ENCODE measurements at places on chromosomes 1 and 21.

DNA sequence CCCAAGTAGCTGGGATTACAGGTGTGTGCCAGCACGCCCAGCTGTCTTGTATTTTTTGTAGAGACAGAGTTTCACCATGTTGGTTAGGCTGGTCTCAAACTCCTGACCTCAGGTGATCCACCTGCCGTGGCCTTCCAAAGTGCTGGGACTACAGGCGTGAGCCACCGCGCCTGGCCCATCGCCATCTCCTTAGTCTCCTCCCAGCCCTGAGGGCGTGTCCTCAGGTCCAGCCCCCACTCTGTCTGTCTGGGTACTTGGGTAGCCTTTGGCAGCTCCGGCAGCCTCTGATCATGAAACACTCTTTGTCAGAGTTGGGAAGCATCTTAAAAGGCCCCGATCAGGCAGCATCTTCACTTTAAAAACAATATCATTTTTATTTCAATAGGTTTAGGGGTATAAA lies 90.3 kb upstream of the DISP3 start:
- no peak overlapping the region for H3K4me3 ChIP-seq
- no peaks in the 10 kb centered on the region for H3K36me3 ChIP-seq
- no peak overlapping the region for H3K27ac ChIP-seq

DNA sequence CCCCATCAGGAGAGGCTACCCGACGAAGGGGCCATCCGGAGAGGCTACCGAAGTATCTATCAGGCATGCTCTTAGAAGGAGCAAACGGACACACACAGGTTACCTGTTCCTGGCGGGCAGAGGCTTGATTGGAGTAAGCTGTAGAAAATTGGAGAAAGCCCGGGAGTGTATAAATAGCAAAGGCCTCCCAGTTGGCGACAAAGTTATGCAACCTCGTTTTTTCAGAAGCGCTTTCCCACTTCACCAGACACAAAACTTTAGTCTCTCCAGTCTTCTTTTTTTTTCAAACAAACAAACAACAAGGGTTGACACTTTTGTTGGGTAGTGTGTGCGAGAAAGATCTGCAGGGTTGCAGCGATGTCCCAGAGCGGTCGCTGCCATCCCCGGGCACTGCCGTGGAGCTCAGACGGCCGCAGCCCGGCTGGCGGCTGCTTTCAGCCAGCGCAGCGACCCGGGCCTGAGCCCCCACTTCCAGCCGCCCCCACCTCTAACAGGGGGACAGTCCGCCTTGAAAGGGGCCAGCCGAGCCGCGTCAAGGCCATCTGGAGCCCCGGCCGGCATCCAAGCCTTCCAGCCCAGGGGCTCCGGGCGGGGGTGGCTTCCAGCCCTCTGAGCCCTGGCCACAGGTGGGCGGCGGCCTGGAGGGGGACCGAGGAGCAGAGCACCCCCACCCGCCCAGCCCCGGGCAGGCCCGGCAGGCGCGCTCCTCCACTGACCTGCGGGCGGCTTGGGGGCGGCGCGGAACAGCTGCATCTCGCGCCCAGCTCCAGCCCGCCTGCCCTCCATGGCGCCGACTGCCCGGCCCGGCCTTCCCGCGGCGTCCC lies 616 bp downstream of the MCOLN3 start:
- no peaks in the 10 kb centered on the region for H3K4me1 ChIP-seq
- H3K4me3 ChIP-seq: peak overlapping the region; percentile 33
- no peaks in the 10 kb centered on the region for H3K36me3 ChIP-seq
- no peak overlapping the region for H3K27ac ChIP-seq

DNA sequence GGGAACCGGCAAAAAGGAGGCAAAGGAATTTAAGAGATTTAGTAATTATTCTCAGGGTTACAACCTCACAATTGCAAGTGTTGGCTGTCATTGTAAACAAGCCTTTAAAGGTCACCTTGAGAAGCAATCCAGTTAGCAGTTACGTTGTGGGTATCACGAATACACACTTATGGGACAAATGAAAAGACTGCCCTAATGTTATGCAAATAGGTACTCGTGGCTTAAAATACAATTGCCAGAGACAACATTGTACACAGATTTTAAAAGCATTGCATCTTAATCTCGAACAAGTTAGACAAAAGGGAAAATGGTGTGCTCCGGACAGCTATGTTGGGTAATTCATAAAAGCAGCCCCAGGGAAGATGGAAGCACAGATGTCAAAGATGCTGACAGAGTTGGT lies 120.5 kb upstream of the ZC3H12A start:
- H3K4me3 ChIP-seq: no peak overlapping the region
- H3K4me1 ChIP-seq: no peaks in the 10 kb centered on the region
- no peak overlapping the region for H3K27ac ChIP-seq
- H3K36me3 ChIP-seq: no peaks in the 10 kb centered on the region
- no peaks in the 10 kb centered on the region for H3K27me3 ChIP-seq

DNA sequence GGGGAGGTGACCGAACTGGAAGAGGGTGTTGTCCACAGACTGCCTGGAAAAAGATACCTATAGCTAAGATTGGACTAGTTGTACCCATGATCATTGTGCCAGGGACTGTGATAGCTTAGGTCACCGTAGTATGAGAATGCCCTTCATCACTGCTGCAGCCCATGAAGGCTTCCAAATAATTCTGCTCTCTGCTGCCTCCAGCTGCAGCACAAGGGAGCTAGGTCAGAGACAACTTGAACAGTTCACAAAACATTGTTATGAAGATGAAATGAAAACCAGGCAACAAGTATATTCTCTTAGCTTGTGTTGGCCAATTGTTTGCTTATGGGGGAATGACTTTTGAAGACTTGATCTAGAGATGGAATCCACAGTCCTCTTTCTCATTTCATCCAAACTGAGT lies 246.7 kb downstream of the MRPL39 start:
- DNase-seq: no peak
- H3K36me3 ChIP-seq: no peaks in the 10 kb centered on the region
- H3K4me1 ChIP-seq: no peaks in the 10 kb centered on the region
- H3K27me3 ChIP-seq: no peaks in the 10 kb centered on the region
- H3K4me3 ChIP-seq: no peak overlapping the region

- DNase-seq: no peak
- H3K4me3 ChIP-seq: no peak overlapping the region
- no peaks in the 10 kb centered on the region for H3K36me3 ChIP-seq
- no peaks in the 10 kb centered on the region for H3K4me1 ChIP-seq
- H3K27me3 ChIP-seq: no peaks in the 10 kb centered on the region
- H3K27ac ChIP-seq: no peak overlapping the region
These were observed 170.5 kb downstream of the TTLL7 start for GRCh38 chr1:83828456-83828855.

DNA sequence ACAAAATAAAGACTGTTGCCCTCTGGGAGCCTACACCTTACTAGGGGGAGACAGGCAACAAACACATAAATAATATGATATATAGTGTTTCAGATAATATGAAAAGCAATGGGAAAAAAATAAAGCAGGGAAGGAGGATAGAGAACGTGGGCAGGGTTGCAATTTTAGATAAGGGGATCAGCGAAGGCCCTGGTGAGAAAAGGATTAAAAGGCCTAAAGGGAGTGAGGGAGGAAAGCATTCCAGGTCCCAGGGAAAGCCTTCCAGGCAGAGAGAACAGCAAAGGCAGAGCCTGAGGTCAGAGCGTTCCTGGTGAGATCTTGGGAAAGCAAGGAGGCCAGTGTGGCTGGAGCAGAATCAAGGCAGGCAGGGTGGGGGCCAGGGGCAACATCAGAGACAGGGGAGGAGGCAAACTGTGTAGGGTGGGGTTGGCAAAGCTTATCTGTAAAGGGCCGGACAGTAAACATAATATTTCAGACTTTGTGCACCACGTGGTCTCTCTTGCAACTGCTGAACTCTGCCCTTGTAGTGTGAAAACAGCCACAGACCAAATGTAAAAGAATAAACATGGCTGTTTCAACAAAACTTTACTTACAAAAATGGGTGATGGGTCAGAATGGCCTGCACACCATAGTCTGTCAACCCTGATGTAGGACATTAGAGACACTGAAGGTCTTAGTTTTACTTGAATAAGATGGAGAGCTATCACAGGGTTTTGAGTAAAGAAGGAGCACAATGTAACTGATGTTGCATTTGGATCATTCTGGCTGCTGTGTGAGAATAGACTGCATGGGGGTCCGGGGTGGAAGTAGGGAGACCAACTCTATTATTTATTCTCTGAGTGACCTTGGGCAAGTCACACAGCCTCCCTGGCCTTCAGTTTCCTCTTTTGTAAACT lies 13.3 kb upstream of the CPT2 start:
- no peak overlapping the region for H3K4me3 ChIP-seq
- H3K4me1 ChIP-seq: no peaks in the 10 kb centered on the region
- H3K27me3 ChIP-seq: no peaks in the 10 kb centered on the region
- peak; percentile 32 for DNase-seq
- no peaks in the 10 kb centered on the region for H3K36me3 ChIP-seq

DNA sequence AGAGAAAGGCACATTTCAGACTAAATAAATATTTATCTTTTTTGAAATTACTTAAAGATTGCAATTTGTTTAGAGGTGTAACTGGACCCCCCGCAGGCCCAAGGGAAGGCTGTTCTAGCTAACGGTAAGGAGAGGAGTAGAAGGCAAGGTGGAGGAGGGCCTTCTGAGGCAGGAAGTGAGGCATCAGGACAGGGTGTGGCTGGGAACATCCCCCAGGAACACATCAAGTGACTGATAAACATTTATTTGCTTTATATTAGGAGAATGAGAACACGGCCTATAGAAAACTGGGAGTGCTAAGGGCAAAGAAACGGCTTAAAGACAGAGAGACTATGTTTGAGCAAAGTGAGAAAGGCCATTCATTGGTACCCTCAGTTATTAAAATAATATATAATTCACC lies 23.2 kb downstream of the HIVEP3 start:
- no peak overlapping the region for H3K27ac ChIP-seq
- no peaks in the 10 kb centered on the region for H3K27me3 ChIP-seq
- no peak overlapping the region for H3K4me3 ChIP-seq
- peaks cover 2% of the 10 kb centered on the region for H3K4me1 ChIP-seq

- DNase-seq: no peak
- H3K4me3 ChIP-seq: no peak overlapping the region
- no peaks in the 10 kb centered on the region for H3K27me3 ChIP-seq
These were observed 23.8 kb downstream of the ZMPSTE24 start for GRCh38 chr1:40281853-40282252.

DNA sequence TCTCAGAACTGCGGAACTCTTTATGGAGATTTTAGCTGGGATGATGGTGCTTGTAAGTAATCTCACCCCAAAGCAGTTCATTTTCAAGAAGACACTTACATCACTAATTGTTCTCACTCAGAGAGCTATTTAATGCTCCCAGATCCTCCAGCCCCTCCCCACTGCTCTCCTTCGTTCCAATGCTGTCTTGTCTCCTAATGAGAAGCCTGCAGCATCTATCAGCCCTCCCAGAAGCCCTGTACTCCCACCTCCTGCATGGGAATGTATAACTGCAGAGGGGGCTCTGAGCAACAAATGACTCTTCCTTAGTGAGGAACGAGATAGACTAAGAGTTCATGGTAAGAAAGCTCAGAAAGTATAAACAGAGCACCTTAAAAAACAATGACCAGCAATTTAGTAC lies 377.4 kb upstream of the RUNX1 start:
- no peaks in the 10 kb centered on the region for H3K36me3 ChIP-seq
- peak; percentile 87 for DNase-seq
- no peak overlapping the region for H3K27ac ChIP-seq
- no peaks in the 10 kb centered on the region for H3K27me3 ChIP-seq
- H3K4me1 ChIP-seq: peaks cover 3% of the 10 kb centered on the region

DNA sequence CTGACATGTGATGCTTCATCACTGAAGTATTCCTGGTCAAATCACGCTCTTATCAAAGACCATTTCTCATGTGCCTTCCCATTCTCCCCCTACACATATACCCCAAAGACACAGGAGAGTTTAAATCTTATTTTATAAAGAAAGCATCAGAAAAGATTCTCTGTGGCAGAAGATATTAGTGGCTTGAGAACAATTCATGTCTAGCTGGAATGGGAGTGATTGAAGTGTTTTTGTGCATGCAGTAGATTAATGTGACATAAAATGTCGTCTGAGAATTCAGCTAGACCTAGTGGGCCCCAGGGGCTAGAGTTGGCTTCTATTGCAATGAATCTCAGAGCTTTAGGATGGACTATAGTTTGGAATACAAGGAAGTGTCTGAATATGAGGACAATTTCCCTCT lies 163.9 kb downstream of the HUNK start:
- no peak for DNase-seq
- H3K36me3 ChIP-seq: no peaks in the 10 kb centered on the region
- no peak overlapping the region for H3K27ac ChIP-seq
- H3K4me1 ChIP-seq: no peaks in the 10 kb centered on the region
- H3K27me3 ChIP-seq: no peaks in the 10 kb centered on the region

- peaks cover 11% of the 10 kb centered on the region for H3K36me3 ChIP-seq
- DNase-seq: no peak
- H3K27me3 ChIP-seq: no peaks in the 10 kb centered on the region
- H3K4me1 ChIP-seq: no peaks in the 10 kb centered on the region
- no peak overlapping the region for H3K27ac ChIP-seq
- no peak overlapping the region for H3K4me3 ChIP-seq
These were observed 13.3 kb downstream of the PMF1 start for GRCh38 chr1:156226116-156226538.

GRCh38 chr1:114270282-114270681 lies 116.6 kb upstream of the SYT6 start:
- no peak overlapping the region for H3K27ac ChIP-seq
- no peak for DNase-seq
- H3K27me3 ChIP-seq: no peaks in the 10 kb centered on the region
- H3K4me1 ChIP-seq: no peaks in the 10 kb centered on the region
- no peak overlapping the region for H3K4me3 ChIP-seq

DNA sequence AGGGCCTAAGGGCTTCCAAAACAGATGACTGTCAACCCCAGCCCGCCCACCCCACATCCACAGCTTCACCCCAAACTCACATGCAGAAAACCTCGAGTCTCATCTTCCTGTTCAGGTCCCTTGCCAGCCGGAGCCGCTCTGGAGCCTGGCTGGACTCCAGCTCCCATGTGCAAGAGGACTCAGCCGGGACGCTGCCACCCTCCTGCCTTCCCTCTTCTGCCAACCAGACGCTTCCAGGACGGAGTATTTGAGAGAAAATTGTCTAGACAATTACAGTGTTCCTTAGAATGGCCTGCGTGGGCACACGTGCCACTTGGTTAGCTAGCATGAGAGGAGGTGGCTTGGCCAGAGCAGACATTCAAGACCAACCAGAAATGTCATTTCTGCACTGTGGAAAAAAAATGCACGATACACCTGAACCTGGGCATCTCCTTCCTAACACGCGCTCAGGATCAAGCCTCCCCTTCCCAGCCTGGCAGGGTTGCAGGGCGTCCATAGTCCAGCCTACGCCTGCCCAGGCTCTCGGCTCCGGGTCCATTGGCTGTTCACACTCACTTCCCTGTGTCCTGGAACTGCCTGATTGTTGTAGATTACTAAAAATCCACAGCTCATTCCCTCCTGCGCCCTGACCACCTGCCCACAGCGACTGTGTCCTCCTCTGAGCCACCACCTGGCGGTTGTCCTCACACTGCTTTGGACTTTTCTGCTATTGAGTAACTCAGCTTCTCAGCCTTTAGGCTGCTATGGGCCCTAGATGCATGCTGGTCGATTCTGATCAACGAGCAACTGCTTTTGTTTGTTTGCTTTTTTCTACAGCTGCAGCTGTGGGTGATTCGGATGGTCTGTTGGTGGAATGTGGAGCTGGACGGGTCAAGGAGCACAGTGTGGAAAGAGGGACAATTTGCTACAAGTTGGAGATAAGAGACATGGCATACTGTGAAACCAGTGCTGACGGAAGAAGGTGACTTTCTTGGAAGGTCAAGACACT lies at the start of gene CLDN14:
TSS of gene CLDN14 (minus strand) at position 708 of the 988 bp plus-strand sequence. CDS start 18,427 bp downstream, outside the sequence.
- H3K27me3 ChIP-seq: no peaks in the 10 kb centered on the region
- no peak for DNase-seq
- no peak within 1 kb of the TSS for H3K4me3 ChIP-seq
- H3K4me1 ChIP-seq: no peaks in the 10 kb centered on the region
- no peak within 1 kb of the TSS for H3K27ac ChIP-seq

GRCh38 chr1:232017057-232017456 lies 390.5 kb downstream of the DISC1 start:
- no peaks in the 10 kb centered on the region for H3K36me3 ChIP-seq
- no peak for DNase-seq
- H3K4me3 ChIP-seq: no peak overlapping the region
- H3K27ac ChIP-seq: no peak overlapping the region
- H3K4me1 ChIP-seq: peaks cover 21% of the 10 kb centered on the region
- no peaks in the 10 kb centered on the region for H3K27me3 ChIP-seq

All from mesendoderm (in vitro differentiated cells).